ENCODE measurements at places on chromosomes 5 and 9.

- DNase-seq: no peak
These were observed 76.6 kb downstream of the F2RL2 start for GRCh38 chr5:76546497-76547102.

GRCh38 chr9:16304301-16304700, 566.2 kb downstream of the BNC2 start:
- DNase-seq: no peak

GRCh38 chr9:8863886-8864544, 1064.4 kb upstream of the DMAC1 start:
- no peak for DNase-seq

GRCh38 chr5:76808141-76808691, 10.6 kb upstream of the F2RL1 start:
- DNase-seq: no peak

DNA sequence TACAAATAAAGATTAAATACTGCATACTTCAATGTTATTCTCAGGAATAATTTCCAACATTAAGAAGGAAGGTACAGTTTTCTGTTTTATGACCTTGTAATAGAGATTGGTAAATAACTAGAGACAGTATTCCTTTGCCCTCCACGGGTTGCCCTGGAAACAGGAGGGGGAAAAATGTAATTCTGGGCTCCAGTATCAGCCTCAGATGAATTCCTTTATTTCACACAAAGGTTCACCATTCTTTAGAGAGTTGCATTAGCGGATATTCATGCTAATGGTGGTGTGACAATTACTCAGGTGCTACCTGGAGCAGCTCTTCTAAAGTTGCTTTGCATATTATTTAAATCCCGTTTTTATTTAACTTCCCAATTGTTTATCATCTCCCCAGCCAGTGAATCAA, 42.6 kb downstream of the CETN3 start:
- DNase-seq: no peak

DNA sequence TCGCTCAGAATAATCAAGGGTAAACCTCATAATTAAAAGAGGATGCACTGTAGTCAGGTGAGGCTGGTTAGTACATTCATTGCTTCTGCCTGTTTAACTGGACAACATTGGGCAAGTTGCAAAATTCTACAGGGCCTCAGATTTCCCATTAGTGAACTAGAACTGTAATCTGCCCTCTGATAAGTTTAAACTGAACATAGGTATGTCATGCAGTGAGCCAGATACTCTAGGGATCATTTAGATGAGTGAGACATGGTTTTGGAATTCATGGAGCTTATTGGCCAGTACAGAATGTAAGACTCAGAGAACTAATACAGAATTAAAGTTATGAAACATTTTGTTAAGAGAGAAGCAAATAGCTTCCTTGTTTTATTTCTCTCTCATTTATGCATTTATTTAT, 35.9 kb downstream of the RNF44 start:
- no peak for DNase-seq

Measured in activated CD8-positive, alpha-beta memory T cell treated with anti-CD3 and anti-CD28 coated beads for 1 hour (primary cell).